Subcutaneous preadipocyte (primary cell): ENCODE measurements at places on chromosomes 16 and 17. TPM values are rescaled to one million over a fixed set of nuclear protein-coding genes. Genes with fewer than 3 reads are reported as not detected.

BCO1 gene
- not detected in 2 replicates for total RNA-seq

KIAA0753 gene
- total RNA-seq = 19.8 and 20.3 TPM in 2 replicates

ZC3H18 gene
- 12.9 and 21.3 TPM in 2 replicates for total RNA-seq

NPIPB2 gene
- total RNA-seq = 3.7 and 5.1 TPM in 2 replicates

DNAI2 gene
- not detected in 2 replicates for total RNA-seq

OR1A1 gene
- not detected in 2 replicates for total RNA-seq

FZD2 gene
- total RNA-seq = 2.9 and 3.7 TPM in 2 replicates

CRHR1 gene
- total RNA-seq = not detected in 2 replicates

WFDC1 gene
- total RNA-seq = under 0.01 and 0.20 TPM in 2 replicates

EDC4 gene
- 55.5 and 72.9 TPM in 2 replicates for total RNA-seq

SEC14L5 gene
- 0.59 and 1.1 TPM in 2 replicates for total RNA-seq

EVI2B gene
- 1.4 and 2.6 TPM in 2 replicates for total RNA-seq

FBXL16 gene
- 0.37 and 0.59 TPM in 2 replicates for total RNA-seq

KRT39 gene
- not detected in 2 replicates for total RNA-seq

C1QTNF8 gene
- not detected in 2 replicates for total RNA-seq

STAC2 gene
- total RNA-seq = under 0.01 and 0.20 TPM in 2 replicates

SYCE1L gene
- total RNA-seq = not detected in 2 replicates

TTLL6 gene
- total RNA-seq = not detected in 2 replicates

FAM83G gene
- total RNA-seq = 5.5 and 11.7 TPM in 2 replicates

NHLRC4 gene
- 0.37 and 0.59 TPM in 2 replicates for total RNA-seq

PHKB gene
- total RNA-seq = 50.0 and 57.3 TPM in 2 replicates

OTOA gene
- total RNA-seq = under 0.01 and 0.37 TPM in 2 replicates

ABCA3 gene
- total RNA-seq = 0.39 and 0.73 TPM in 2 replicates

GNG13 gene
- total RNA-seq = not detected in 2 replicates

KIF2B gene
- total RNA-seq = not detected in 2 replicates

MEAK7 gene
- total RNA-seq = 13.2 and 22.3 TPM in 2 replicates

KRTAP9-4 gene
- not detected in 2 replicates for total RNA-seq

ACSM2A gene
- not detected in 2 replicates for total RNA-seq

TBX6 gene
- 0.39 TPM in 1 of 2 replicates, not detected in the other for total RNA-seq

ZG16 gene
- not detected in 2 replicates for total RNA-seq

SMYD4 gene
- total RNA-seq = 9.2 and 13.1 TPM in 2 replicates

BRIP1 gene
- total RNA-seq = 5.9 and 12.7 TPM in 2 replicates

CFAP119 gene
- 1.5 and 2.5 TPM in 2 replicates for total RNA-seq

KRTAP9-2 gene
- not detected in 2 replicates for total RNA-seq

ADAP2 gene
- total RNA-seq = 0.37 and 1.4 TPM in 2 replicates

HOXB9 gene
- total RNA-seq = 0.37 TPM in 1 of 2 replicates, not detected in the other

IRF8 gene
- not detected in 2 replicates for total RNA-seq

LLGL1 gene
- 43.4 and 46.1 TPM in 2 replicates for total RNA-seq

SLC38A8 gene
- total RNA-seq = not detected in 2 replicates

MGRN1 gene
- 31.6 and 35.6 TPM in 2 replicates for total RNA-seq

KRTAP3-2 gene
- not detected in 2 replicates for total RNA-seq

CDH3 gene
- 0.20 TPM in 1 of 2 replicates, not detected in the other for total RNA-seq

TP53TG3C gene
- under 0.01 TPM in 2 replicates for total RNA-seq

PTX4 gene
- total RNA-seq = under 0.01 and 0.39 TPM in 2 replicates

NCBP3 gene
- 13.6 and 16.8 TPM in 2 replicates for total RNA-seq

UMOD gene
- total RNA-seq = not detected in 2 replicates

PRSS22 gene
- not detected in 2 replicates for total RNA-seq

OSGIN1 gene
- 3.1 and 3.3 TPM in 2 replicates for total RNA-seq

CCL16 gene
- total RNA-seq = not detected in 2 replicates

C17orf100 gene
- 0.37 and 0.39 TPM in 2 replicates for total RNA-seq

KRT28 gene
- not detected in 2 replicates for total RNA-seq

RBL2 gene
- total RNA-seq = 38.6 and 46.1 TPM in 2 replicates

CDRT4 gene
- 1.6 and 1.8 TPM in 2 replicates for total RNA-seq

CORO1A gene
- total RNA-seq = 0.73 and 1.6 TPM in 2 replicates

KRTAP4-5 gene
- not detected in 2 replicates for total RNA-seq

TBC1D26 gene
- not detected in 2 replicates for total RNA-seq

TLCD3B gene
- not detected in 2 replicates for total RNA-seq

PRPSAP2 gene
- total RNA-seq = 22.0 and 39.3 TPM in 2 replicates

ACLY gene
- 233 and 404 TPM in 2 replicates for total RNA-seq
